ENCODE measurements at places on chromosomes 7 and 10.
A peak's percentile ranks its signal among the peaks of the same experiment; 100 is the strongest.

- no peak for DNase-seq
These were observed 216.4 kb downstream of the HECW1 start for GRCh38 chr7:43328785-43329380.

GRCh38 chr10:77244746-77245145, 392.9 kb downstream of the KCNMA1 start:
- DNase-seq = no peak

- no peak for DNase-seq
These were observed 97.3 kb upstream of the SFMBT2 start for GRCh38 chr10:7507887-7508726.

- DNase-seq = no peak
These were observed 340.8 kb upstream of the PODXL start for GRCh38 chr7:131897016-131897789.

- no peak for DNase-seq
These were observed 6.7 kb upstream of the PRSS37 start for GRCh38 chr7:141847996-141848395.

DNA sequence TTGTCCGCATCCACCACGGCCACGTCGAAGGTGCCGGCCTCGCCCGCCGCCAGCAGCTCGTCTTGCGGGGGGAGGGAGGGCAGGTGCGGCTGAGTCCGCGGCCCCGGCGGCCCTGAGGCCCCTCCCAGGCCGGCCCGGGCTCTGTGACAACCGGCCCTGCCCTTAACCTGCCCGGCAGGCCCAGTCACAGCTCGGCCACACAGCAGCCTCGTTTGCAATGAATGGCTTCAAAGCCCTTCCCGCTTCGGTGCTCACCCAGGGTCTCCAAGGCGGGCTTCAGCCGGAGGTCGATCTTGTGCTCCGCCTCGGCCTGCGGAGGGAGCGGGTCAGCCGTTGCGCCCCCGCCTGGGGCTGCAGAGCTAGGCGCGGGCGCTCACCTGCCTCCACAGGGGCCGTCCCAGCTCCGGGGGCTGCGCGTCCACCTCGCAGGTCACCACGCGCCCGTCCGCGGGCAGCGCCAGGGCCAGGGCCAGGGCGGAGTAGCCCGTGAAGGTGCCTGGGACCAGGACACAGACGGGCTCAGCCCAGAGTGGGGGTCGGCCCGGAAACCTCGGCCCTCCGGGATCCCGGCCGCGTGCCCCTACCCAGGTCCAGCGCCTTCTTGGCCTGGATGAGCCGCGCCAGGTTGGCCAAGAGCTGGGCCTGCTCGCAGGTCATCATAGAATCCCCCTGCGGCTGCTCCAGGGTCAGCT, 928 bp downstream of the COMTD1 start:
- no peak for DNase-seq

GRCh38 chr10:95237376-95238170, 43.5 kb downstream of the ACSM6 start:
- DNase-seq = no peak

DNA sequence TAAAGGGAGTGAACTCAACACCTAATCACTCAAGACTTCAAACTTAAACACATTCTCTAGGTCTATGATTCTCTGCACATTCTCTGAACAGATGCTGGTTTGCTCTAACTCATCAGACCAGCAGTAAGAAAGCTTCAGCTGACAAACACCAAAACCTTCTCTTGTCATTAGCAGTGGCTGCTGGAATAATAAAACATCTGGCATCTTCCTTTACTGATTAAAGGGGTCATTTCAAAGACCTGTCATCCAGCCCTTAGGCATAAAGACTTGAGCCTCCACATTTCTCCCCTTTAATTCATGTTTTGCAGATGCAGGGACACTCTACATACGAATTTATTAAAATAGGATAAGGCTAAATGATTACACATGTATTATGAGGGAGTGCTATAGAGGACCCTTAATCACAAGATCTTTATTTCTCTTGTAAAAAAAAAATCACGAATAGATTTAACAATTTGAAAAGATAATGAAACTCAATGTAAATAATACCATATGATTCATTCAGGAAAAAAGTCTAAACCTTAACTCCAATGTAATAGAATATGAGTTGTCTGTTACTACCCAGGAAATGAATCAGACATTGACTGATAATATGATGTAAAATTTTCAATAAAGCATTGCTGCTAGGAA, 152.4 kb upstream of the GNAI1 start:
- no peak for DNase-seq

GRCh38 chr10:111598433-111599059, 521.7 kb downstream of the ADRA2A start:
- DNase-seq = peak; percentile 48

- DNase-seq = peak; percentile 29
These were observed 45.1 kb downstream of the DPY19L1 start for GRCh38 chr7:34991938-34992840.

DNA sequence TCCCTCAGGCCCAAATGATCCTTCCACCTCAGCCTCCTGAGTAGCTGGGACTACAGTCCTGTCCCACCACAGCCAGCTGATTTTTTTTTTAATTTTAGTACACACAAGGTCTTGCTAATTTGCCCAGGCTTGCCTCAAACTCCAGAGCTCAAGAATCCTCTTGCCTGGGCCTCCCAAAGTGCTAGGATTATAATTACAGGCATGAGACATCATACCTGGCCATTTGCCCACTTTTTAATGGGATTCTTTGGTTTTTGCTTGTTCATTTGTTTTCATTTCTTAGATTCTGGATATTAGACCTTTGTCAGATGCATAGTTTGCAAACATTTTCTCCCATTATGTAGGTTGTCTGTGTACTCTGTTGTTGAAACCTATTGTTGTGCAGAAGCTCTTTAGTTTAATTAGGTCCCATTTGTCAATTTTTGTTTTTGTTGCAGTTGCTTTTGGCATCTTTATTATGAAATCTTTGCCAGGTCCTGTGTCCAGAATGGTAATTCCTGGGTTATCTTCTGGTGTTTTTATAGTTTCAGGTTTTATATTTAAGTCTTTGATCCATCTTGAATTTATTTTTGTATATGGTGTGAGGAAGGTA, 95.2 kb downstream of the GLCCI1 start:
- DNase-seq = no peak

- no peak for DNase-seq
These were observed 9.7 kb downstream of the ZSCAN21 start for GRCh38 chr7:100059251-100059739.

- no peak for DNase-seq
These were observed 25.3 kb upstream of the FOXL3 start for GRCh38 chr7:264541-265191.

DNA sequence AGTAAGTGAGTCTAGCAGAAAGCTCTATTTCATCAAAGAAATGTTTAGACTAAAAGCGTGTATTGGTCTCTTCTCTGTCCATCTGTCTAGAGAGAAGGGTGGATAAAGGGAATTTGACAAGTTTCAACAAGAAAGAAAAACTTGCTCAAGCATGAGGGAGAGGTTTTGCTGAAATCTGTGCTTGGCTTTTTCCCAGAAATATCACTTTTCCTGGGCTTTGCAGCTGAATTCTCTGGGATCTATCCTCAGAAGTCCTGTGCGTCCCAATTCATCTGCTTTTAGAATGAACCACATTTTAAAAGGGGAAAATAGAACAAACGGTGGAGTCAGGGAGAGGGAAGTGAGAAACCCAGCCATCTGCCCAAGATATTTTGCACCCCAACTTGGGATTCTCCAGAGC, 59.6 kb upstream of the CELF2 start:
- no peak for DNase-seq

- DNase-seq = no peak
These were observed 46.1 kb downstream of the CABCOCO1 start for GRCh38 chr10:61708846-61709245.

DNA sequence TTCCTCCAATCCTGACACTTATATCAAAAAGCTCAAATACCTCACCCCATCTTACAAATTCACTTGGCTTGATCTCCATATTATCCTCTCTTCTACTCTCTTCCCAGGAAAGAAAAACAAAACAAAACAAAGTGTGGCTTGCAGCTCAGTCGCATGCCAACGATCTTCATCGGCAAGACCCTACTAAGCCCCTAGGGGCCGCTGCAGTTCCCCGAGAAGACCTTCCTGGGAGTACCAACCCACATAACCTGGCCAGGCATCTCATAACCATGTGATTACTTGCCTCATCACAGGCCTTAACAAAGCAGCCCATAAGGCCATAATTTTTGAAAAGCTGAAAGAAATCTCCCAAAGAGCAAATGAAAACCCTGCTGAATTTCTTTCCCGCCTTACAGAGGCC, 103.7 kb downstream of the ZNF92 start:
- DNase-seq = no peak

DNA sequence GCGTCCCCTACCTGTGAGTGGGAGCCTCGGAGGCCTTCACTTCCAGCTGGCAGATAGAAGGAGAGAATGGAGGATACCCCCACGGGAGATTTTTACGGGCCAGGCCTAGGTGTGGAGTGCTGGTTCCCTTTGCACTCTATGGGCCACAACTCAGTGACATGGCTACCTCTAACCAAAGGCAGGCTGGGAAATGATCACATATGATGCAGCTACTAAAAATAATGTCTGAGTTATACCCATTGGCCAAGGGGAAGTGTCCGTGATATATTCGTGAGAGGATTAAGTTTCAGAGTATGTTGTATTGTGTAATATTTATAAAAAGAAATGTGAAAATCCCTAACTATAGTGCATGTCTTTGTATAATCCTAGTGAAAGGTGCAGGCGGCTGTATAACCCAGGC, 13.5 kb upstream of the HIPK2 start:
- no peak for DNase-seq

DNA sequence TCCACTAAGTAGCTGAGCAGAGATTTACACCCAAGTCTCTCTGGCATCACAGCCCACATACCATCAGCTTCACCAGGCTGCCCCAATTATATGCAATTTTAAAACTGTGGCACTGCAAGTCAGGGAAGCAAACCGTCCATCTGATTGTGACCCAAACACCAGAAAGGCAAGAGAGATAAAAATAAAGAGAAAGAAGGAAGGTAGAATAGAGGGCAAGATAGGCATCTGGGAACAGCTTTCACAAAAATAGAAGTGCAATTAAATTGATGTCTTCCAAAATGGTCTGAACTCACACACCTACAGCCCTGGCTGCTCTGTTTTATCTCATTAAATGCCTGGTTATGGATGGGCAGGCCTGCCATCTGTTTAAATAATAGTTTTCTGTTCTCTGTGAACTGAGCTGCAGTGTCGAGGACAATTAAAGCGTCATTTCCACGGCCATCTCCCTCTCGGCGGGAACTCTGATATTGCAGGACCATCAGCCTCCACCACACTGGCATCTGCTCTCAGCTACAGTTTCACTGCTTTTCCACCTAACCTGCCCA, 509.1 kb downstream of the INHBA start:
- DNase-seq = no peak

- peak; percentile 10 for DNase-seq
These were observed 147.3 kb upstream of the VSTM2A start for GRCh38 chr7:54394834-54395233.

DNA sequence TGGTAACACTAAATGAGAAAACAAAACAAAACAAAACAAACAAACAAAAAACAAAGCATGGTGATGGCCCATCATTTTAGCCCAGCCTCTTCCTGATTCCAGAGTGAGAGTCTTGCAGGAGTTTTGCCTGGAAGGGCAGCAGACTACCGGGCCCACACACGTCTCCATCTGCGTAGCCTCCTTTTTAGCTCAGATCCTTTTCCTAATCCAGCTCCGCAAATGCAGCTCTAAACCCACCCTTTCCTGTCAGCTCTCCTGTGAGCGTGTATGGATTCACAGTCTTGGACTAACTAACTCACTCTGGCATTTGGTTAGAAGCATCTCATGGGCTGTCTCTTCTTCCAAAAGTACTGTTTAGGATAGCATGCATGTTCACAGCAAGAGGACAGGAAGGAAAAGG, 14.0 kb downstream of the OR9A4 start:
- DNase-seq = no peak

GRCh38 chr10:79383974-79384606, 36.8 kb downstream of the PPIF start:
- DNase-seq = no peak

GRCh38 chr10:61160253-61160652, 216.3 kb upstream of the RHOBTB1 start:
- no peak for DNase-seq

- no peak for DNase-seq
These were observed 65.5 kb downstream of the PYROXD2 start for GRCh38 chr10:98349508-98349922.

GRCh38 chr7:150876817-150877526, 24.7 kb downstream of the AOC1 start:
- peak; percentile 42 for DNase-seq

DNA sequence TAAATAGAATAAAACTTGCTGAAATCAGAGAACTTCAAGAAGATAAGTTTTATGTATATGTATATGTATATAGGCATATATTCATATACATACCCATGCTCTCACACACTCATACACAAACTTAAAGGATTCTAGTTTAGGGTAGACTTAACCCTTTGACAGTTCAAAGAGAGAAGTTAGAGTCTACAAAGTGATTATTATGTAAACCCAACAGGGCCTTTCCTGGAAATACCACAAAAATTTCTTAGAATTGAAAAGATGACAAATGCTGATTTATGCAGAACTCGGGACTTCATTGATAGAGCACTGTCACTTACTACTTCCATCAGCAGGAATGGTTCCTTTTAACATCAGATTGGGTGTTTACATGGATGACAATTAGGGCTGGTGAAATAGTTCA, 763.5 kb downstream of the AUTS2 start:
- DNase-seq = no peak

GRCh38 chr7:85512790-85513189, 325.9 kb upstream of the SEMA3D start:
- DNase-seq = no peak

DNA sequence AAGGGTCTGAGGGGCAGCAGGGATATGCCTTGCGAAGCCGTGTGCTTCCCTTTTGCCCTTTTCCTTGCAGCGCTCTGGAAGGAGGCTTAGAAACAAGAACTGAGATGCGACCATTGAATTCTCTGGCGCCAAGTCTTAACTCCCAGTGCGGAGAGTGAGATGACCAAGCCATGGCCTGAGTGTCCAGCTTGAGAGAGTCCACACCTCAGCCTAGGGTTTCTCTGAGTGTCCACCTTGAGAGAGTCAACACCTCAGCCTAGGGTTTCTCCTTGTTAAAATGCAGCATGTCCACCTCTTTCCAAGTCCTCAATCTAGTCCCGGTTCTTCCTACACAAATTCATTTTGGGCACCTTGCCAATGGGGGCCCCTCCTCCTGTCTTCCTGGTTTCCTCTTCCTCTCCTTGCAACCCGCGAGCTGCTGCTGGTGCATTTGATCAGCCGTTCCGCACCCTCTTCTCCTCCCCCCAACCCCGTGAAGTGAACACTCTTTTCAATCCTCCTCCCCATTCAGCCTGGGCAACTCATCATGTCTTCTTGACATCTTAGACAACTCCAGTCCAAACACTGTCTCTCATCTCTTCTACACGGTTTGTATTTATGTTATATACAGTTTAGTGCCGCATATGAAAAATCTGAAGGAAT, 178.2 kb upstream of the PITRM1 start:
- DNase-seq = no peak
